ENCODE measurements at places on chromosomes 1 and 21.

DNA sequence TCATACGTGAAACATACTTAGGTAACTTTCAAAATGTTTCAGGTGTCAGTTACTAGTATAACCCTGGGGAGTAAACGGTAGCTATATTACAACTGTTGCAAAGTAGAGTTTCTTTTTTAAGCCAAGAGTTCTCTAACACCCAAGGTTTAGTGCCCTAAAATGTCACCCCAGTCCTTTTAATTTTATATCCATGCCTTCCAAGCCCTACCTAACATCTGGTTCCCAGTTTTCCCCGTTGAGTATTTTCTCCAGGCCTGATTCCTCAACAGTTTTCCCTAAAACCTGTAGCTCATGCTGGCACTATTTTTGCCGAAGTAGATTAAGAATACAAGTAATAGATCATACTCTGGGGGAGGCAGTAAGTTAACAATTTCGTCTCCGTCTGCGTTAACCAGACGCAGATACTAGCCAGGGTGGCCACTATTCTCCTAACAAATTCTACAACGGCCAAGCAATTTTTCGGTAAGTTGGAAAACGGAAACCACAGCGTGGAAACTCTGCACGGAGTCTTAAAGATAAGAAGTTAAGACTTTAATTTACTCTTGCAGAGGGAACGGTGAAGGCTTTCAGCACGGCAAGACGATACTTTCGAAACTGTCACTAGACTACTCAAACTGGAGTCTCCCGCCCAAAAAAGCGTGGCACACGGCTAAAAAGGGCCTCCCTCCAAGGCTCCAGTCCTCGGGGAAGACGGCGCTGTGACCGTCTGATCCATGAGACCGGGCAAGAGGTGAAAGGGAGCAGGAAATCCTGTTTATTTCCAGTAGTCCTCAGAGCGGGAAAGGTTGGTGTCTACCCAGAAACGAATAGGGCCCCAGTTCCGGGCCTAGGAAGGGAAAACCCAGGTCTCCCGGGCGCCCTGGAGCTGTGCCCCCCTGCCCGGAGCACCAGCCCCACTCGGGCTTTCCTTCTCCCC lies 945 bp downstream of the SRSF4 start:
- no peak for DNase-seq

DNA sequence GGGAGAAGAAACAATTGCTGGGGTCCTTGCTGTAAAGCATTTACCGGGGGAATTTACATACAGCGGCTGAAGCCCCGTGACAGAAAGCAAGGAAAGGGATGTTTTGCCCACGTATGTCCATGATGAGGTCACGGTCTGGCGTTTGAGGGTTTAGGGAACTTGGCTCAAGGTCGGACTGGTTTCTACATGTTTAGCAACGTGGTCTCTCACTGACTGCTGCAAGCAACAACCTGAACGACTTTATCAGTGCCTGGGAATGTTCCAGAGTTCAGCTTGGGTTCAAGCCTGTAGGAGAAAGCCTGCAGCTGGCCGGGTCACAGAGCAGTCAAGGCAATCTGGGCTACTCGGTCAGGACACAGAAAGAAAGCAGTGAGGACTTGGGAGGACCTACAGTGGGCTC lies 323.3 kb downstream of the AJAP1 start:
- DNase-seq = no peak

- no peak for DNase-seq
Measured at GRCh38 chr21:39132248-39132647, 51.0 kb downstream of the PSMG1 start.

DNA sequence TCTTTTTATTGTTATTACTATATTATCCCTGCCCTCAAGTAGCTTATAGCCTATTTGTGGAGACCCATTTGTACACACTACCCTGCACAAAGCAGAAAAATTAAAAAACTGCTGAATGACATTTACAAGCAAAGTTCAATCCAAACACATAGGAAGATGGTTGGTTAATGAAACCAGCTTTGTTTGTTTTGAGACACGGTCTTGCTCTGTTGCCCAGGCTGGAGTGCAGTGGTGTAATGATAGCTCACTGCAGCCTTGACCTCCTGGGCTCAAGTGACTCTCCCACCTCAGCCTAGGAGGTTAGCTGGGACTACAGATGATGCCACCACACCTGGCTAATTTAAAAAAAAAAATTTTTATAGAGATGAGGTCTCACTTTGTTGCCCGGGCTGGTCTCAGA lies 31.6 kb downstream of the TGFB2 start:
- DNase-seq = no peak

GRCh38 chr1:73144311-73144710 lies 862.0 kb upstream of the NEGR1 start:
- DNase-seq = no peak

- no peak for DNase-seq
Measured at GRCh38 chr1:206489980-206490770, 17.2 kb upstream of the RASSF5 start.

DNA sequence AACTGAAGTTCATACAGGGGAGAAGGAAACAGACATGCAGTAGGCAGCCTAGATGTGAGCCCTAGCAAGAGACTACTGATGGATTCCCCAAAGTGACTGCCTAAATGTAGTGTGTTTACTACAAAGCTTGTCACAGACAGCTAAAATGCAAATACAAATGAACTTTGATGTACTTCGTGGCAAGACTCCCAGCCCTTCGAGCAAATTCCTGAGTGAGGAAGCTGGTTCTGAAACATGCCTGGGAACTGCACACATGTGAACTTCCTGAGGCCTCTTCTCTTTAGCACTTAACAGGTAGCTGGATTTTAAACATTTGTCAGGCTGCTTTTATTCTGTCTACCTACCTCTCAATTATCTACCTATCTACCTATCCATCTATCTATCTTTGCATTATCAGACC lies 6.7 kb upstream of the IRF2BP2 start:
- DNase-seq = no peak
